Aorta (tissue), 5 donors: ENCODE measurements at places on chromosomes 2 and 18. TPM values are rescaled to one million over a fixed set of nuclear protein-coding genes. Genes with fewer than 3 reads are reported as not detected.

The UGT1A10 gene
- not detected for total RNA-seq

GRCh38 chr18:40208958-40209357 lies 1746.1 kb upstream of the PIK3C3 start:
- DNase-seq: no peak
- H3K36me3 ChIP-seq: no peaks in the 10 kb centered on the region
- H3K27ac ChIP-seq: no peak overlapping the region
- H3K4me1 ChIP-seq: no peaks in the 10 kb centered on the region

DNA sequence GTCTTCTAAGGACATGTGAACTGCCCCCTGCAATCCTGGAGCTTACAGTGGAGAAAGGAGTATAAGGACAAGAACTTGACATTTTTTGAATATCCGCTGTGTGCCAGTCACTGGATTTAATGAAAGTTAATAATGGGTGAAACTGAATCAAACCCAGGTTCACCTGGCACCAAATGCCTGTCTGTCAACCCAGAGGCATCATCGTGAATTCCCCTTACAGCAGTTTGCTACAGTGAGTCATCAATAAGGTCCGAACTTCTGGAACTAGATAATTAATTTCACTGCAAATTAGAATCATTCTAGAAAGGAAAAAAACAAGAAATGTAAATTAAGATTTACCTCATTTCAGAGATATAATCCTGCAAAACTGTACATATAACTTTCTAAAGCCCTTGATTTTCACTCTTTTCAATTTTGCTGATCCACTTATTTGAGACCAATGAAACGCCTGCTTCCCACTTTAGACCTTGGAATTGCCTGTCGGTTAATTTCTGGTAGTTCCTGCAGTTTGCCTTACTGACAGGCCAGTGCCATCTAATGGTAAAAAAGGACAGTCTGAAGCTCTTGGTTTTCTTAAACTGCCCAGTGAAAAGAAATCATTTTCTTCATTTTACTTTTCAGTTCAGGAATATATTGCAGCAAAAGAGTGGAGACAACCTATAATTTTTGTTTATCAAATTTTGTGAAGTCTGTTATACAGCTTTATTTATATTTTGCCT lies 8.2 kb downstream of the DSG2 start:
- H3K27me3 ChIP-seq: peaks cover 1% of the 10 kb centered on the region
- no peak overlapping the region for H3K4me3 ChIP-seq
- H3K4me1 ChIP-seq: no peaks in the 10 kb centered on the region
- no peaks in the 10 kb centered on the region for H3K36me3 ChIP-seq

DNA sequence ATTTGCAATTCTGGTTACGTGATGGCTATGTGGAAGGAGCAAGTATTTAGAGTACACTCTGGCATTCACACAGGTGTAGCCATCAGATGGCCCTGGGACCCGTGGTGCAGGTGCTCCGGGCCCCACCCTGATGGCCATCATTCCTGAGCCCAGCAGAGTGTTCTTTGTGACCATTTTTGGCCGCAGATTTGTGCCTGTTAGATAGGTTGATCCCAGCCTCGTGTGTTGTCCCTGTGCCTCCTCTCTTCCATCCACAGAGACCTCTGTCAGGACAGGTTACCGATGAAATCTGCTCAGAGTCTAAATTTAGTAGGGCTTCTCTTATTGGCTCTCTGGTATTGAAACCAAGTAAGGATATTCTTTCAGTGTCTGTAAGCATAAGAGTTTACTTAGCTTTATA lies 33.9 kb downstream of the MAPRE2 start:
- H3K4me3 ChIP-seq: no peak overlapping the region
- H3K4me1 ChIP-seq: peaks cover 8% of the 10 kb centered on the region
- no peaks in the 10 kb centered on the region for H3K27me3 ChIP-seq
- H3K36me3 ChIP-seq: no peaks in the 10 kb centered on the region
- H3K27ac ChIP-seq: no peak overlapping the region

The LYPD1 gene
- 1.2 TPM for total RNA-seq

The SKOR2 gene
- not detected for total RNA-seq

GRCh38 chr2:152426801-152427200 lies 91.8 kb downstream of the FMNL2 start:
- H3K27ac ChIP-seq: no peak overlapping the region
- no peak for DNase-seq
- no peaks in the 10 kb centered on the region for H3K36me3 ChIP-seq
- no peak overlapping the region for H3K4me3 ChIP-seq
- peaks cover 4% of the 10 kb centered on the region for H3K4me1 ChIP-seq

The TUBA4B gene
- not detected for total RNA-seq

- DNase-seq: no peak
- H3K4me1 ChIP-seq: no peaks in the 10 kb centered on the region
- no peak overlapping the region for H3K4me3 ChIP-seq
- no peaks in the 10 kb centered on the region for H3K36me3 ChIP-seq
- no peaks in the 10 kb centered on the region for H3K27me3 ChIP-seq
Observed at GRCh38 chr2:166643980-166644379, 149.9 kb upstream of the SCN7A start.

DNA sequence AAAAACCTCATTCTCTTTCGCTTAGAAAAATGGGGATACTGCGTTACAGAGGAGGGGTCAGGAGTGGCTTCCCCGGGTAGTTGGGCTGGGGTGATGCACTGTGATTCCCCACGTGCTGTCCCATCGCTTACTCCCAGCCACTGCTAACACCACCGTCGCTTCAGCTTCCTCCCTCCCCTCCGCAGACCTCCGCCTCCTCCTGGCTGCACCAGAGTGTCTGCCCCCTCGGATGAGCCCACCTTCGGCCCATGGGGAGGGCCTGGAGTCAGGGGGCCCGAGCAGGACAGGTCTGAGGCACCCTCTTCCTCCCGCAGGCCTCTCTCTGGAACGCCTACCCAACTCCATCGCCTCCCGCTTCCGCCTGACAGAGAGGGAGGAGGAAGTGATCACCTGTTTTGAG lies 59.1 kb upstream of the MCFD2 start:
- DNase-seq: no peak
- no peaks in the 10 kb centered on the region for H3K27me3 ChIP-seq
- no peak overlapping the region for H3K27ac ChIP-seq
- H3K4me1 ChIP-seq: no peaks in the 10 kb centered on the region

GRCh38 chr2:191148791-191149190 lies 2.0 kb downstream of the STAT4 start:
- H3K27ac ChIP-seq: no peak overlapping the region
- H3K27me3 ChIP-seq: no peaks in the 10 kb centered on the region
- no peak for DNase-seq
- no peaks in the 10 kb centered on the region for H3K36me3 ChIP-seq

The SLC4A5 gene
- 7.3 TPM for total RNA-seq

DNA sequence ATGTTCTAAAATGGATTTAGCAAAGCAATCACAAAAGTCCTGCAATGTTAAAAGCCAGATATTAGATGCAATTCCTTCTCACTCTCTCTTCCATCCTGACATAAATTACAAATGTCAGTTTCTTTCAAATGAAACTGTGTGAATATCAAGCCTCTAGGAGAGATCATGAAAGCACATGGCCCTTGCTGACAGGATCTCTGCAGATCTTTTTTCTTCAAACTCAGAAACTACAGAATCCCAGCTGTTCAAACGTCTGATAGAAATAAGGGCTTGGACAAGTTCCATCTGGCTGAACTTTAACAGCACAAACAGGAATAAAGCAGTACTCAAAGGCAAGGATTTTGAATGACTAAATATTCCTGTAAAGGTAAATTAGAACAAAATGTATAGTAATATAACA lies 47.6 kb downstream of the PDE1A start:
- H3K27me3 ChIP-seq: no peaks in the 10 kb centered on the region
- H3K4me1 ChIP-seq: no peaks in the 10 kb centered on the region
- no peaks in the 10 kb centered on the region for H3K36me3 ChIP-seq
- no peak for DNase-seq

DNA sequence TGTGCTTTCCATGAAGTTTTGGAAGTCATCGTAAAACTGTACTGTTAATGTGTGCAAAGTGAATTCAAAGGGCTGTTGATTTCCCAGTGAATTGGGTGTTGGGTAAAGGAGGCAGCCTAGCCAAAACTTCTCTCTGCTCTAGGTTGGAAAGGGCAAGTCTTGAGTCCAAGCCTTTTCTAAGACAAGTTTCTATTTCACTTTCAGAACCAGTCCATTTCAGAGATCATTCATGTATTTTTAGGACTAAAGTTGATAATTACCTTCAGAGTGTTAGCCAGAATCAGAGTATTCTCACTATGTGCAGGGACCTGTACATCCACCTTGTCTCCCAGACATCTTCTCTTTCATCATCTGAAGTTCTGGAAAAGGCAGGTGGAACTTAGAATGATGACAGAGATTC lies 636.1 kb upstream of the KLHL29 start:
- no peaks in the 10 kb centered on the region for H3K27me3 ChIP-seq
- H3K4me3 ChIP-seq: no peak overlapping the region
- no peaks in the 10 kb centered on the region for H3K36me3 ChIP-seq
- no peaks in the 10 kb centered on the region for H3K4me1 ChIP-seq

GRCh38 chr2:239000500-239001073 lies 152.7 kb downstream of the TWIST2 start:
- H3K27ac ChIP-seq: no peak overlapping the region
- H3K4me3 ChIP-seq: no peak overlapping the region
- no peak for DNase-seq
- no peaks in the 10 kb centered on the region for H3K4me1 ChIP-seq

GRCh38 chr2:33051586-33052360 lies 105.0 kb downstream of the LTBP1 start:
- H3K4me1 ChIP-seq: no peaks in the 10 kb centered on the region
- DNase-seq: no peak
- H3K36me3 ChIP-seq: no peaks in the 10 kb centered on the region
- H3K27me3 ChIP-seq: no peaks in the 10 kb centered on the region

The CNNM3 gene
- total RNA-seq: 16.8 TPM

DNA sequence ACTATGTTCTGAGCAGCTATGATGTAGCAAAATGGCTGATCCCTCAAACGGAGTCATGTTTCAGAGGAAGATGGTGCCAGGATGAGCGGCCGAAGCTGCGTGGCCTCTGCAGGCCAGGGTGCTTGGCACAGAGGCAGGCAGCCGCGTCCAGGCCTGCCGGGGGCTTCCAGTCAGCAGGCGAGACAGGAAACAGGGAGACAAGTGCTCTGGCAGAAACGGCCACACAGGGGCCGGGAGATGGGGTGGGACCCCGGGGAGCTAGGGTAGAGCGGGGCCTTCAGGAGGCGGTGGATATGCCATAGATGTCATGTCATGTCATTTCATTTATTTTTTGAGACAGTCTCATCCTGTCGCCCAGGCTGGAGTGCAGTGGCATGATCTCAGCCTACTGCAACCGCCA lies 50.7 kb downstream of the EIPR1 start:
- peaks cover 2% of the 10 kb centered on the region for H3K36me3 ChIP-seq
- no peak overlapping the region for H3K27ac ChIP-seq
- no peaks in the 10 kb centered on the region for H3K4me1 ChIP-seq
- peak; percentile 65 for DNase-seq

GRCh38 chr2:43420389-43420801 lies 175.4 kb downstream of the THADA start:
- H3K4me3 ChIP-seq: no peak overlapping the region
- no peaks in the 10 kb centered on the region for H3K27me3 ChIP-seq
- H3K27ac ChIP-seq: no peak overlapping the region
- H3K36me3 ChIP-seq: no peaks in the 10 kb centered on the region
- H3K4me1 ChIP-seq: peaks cover 16% of the 10 kb centered on the region
- no peak for DNase-seq

The C2orf80 gene
- not detected for total RNA-seq

DNA sequence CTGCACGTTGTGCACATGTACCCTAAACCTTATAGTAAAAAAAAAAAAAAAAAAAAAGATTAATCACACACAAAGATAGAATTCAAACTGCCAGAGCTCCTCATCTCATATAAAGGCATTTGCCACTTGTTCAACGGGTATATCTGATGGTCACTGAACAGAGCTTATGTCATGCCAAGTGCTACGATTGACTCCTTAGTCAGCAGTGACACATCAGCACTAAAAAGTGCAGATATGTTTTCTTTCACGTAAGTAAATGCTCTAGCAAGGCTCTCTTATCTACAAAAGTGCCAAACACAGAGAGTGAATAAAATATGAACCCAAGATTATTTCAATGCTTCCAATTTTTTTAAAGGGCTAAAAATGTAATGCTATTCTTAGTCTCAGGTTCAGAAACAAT lies 1.1 kb downstream of the LMAN1 start:
- no peaks in the 10 kb centered on the region for H3K4me1 ChIP-seq
- H3K27ac ChIP-seq: no peak overlapping the region
- no peak for DNase-seq
- no peak overlapping the region for H3K4me3 ChIP-seq
- H3K36me3 ChIP-seq: peaks cover 4% of the 10 kb centered on the region

- H3K4me3 ChIP-seq: no peak overlapping the region
- no peaks in the 10 kb centered on the region for H3K27me3 ChIP-seq
- H3K4me1 ChIP-seq: no peaks in the 10 kb centered on the region
- no peak for DNase-seq
Observed at GRCh38 chr18:47872426-47872825, 58.0 kb downstream of the SMAD2 start.

DNA sequence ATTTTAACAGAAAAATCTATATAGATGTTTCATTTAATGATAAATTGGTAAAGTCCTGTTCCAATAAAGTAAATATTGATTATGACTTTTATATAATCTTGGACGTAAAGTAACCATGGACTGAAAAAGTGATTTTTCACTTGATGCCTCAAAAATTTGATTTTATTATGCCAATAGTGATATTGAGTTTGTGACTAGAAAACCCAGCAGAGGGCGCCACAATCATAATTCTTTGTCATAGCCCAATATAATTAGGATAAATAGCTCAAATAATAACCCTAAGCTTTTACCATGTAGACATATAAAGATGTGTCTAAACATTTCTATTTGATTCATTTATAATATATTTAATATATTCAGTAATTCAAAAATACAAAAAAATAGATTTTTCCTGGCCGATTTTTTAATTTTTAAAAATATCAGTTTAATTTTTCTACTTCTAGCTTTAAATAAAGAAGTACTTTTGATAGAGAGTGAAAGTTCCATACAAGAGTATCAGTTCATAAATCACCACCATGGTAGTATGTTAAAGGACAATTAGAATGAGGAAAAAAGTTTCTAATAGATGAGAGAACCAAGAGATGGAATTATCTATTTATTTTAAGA lies 30.7 kb downstream of the CAMKMT start:
- no peaks in the 10 kb centered on the region for H3K36me3 ChIP-seq
- no peaks in the 10 kb centered on the region for H3K4me1 ChIP-seq
- no peaks in the 10 kb centered on the region for H3K27me3 ChIP-seq
- no peak overlapping the region for H3K27ac ChIP-seq
- no peak overlapping the region for H3K4me3 ChIP-seq

The VWC2L gene
- total RNA-seq: not detected
